ENCODE measurements at places on chromosomes 7 and 10. TPM values are rescaled to one million over a fixed set of nuclear protein-coding genes. Genes with fewer than 3 reads are reported as not detected.

The SORBS1 gene
- 50.7 TPM for total RNA-seq

- H3K4me3 ChIP-seq, result no peak overlapping the region
- DNase-seq, result no peak
- no peaks in the 10 kb centered on the region for H3K4me1 ChIP-seq
- H3K27me3 ChIP-seq, result no peaks in the 10 kb centered on the region
- no peaks in the 10 kb centered on the region for H3K36me3 ChIP-seq
These were observed 399.1 kb upstream of the AKR1E2 start for GRCh38 chr10:4426866-4427265.

The MGAM2 gene
- 0.61 TPM for total RNA-seq

GRCh38 chr10:70109064-70109729 is 23.4 kb downstream of the AIFM2 start:
- peaks cover 44% of the 10 kb centered on the region for H3K36me3 ChIP-seq
- H3K27ac ChIP-seq, result no peak overlapping the region
- H3K4me1 ChIP-seq, result no peaks in the 10 kb centered on the region
- no peak for DNase-seq
- no peak overlapping the region for H3K4me3 ChIP-seq
- H3K27me3 ChIP-seq, result no peaks in the 10 kb centered on the region

The LRRC18 gene
- 0.96 TPM for total RNA-seq

The TMEM130 gene
- total RNA-seq, result 20.0 TPM

The ITIH2 gene
- total RNA-seq, result 1.3 TPM

GRCh38 chr7:22983257-22983855 is 30.6 kb downstream of the HYCC1 start:
- H3K27ac ChIP-seq, result no peak overlapping the region
- no peak overlapping the region for H3K4me3 ChIP-seq
- no peaks in the 10 kb centered on the region for H3K4me1 ChIP-seq
- no peaks in the 10 kb centered on the region for H3K36me3 ChIP-seq

GRCh38 chr10:77609781-77610272 is 27.8 kb downstream of the KCNMA1 start:
- H3K4me3 ChIP-seq, result no peak overlapping the region
- H3K4me1 ChIP-seq, result no peaks in the 10 kb centered on the region
- H3K36me3 ChIP-seq, result no peaks in the 10 kb centered on the region
- H3K27me3 ChIP-seq, result no peaks in the 10 kb centered on the region

The AKR1D1 gene
- not detected for total RNA-seq

- no peak overlapping the region for H3K4me3 ChIP-seq
- DNase-seq, result no peak
- no peaks in the 10 kb centered on the region for H3K4me1 ChIP-seq
- H3K27ac ChIP-seq, result no peak overlapping the region
These were observed 73.4 kb downstream of the ARHGAP22 start for GRCh38 chr10:48531486-48531885.

GRCh38 chr10:86333826-86334487 is 32.6 kb downstream of the GRID1 start:
- no peaks in the 10 kb centered on the region for H3K27me3 ChIP-seq
- no peak overlapping the region for H3K27ac ChIP-seq
- no peaks in the 10 kb centered on the region for H3K36me3 ChIP-seq

DNA sequence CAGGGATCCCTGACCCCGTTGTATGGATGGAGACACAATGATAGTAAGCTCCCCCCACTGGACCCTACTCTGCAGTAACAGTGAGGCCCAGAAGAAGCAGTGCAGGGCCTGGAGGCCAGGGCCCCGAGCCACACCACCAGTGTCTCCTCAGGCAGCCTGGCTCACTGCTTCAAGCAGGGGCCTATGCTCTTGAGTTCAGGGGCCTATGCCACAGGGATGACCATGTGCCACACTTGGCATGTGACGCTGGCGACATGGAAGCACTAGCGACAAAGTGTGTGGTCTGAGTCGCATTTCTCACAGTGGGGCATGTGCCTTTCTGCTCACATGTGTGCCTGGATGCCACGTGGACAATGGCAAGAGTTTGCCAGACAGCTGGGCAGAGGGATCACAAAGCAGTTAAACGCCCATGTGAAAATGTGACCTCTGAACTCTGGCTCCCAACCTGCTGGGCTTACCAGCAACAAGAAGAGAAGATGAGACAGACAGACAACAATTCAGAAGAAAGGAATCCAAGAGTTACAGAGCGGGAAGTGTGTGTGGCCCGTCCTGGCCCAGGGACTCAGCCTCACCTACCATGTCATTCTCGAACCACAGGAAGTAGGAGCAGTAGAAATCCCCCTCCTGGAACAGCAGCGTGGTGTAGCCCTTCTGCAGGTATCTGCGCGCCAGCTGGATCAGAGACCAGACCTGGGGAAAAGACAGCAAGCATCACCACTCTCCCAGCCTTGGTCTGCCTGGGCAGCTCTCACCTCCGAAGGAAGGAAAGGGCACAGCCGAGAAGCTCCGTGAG is 4.7 kb upstream of the PYROXD2 start:
- H3K27me3 ChIP-seq, result no peaks in the 10 kb centered on the region
- no peak for DNase-seq
- H3K4me1 ChIP-seq, result peaks cover 11% of the 10 kb centered on the region
- no peak overlapping the region for H3K4me3 ChIP-seq
- H3K36me3 ChIP-seq, result peaks cover 72% of the 10 kb centered on the region

DNA sequence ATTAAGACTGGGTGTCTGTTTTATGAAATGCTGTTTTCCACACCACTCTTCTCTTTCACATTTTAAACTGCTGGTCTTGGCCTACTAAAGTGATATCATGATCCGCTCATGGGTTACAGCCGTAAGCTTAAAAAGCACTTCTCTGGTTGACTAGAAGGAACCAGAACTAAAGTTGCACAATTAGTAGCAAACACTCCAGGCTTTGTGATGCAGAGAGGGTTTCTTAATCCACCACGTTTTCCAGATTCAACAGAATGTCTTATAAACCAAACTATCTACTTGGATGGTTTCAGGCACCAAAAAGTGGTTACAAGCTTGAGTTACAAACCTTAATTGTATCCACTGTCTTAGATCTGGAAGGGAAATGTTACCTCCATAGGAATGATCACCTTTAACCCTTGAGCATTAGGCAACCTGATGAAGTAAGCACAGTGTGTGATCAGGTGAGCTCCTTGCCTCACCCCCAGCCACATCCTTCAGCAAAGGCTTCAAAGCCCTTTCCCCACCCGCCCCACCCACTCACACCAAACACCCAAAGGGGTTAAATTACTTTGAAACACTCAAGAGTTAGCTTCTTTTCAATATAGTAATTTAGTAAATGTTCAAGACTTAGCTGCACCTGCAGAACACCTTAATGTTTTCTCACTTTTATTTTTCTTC is 3.5 kb downstream of the ELMO1 start:
- H3K27ac ChIP-seq, result peak overlapping the region; percentile 96
- peaks cover 56% of the 10 kb centered on the region for H3K4me1 ChIP-seq
- H3K36me3 ChIP-seq, result no peaks in the 10 kb centered on the region

GRCh38 chr10:124299696-124300095 is 119.0 kb downstream of the OAT start:
- peak; percentile 31 for DNase-seq
- no peaks in the 10 kb centered on the region for H3K36me3 ChIP-seq
- no peaks in the 10 kb centered on the region for H3K27me3 ChIP-seq
- no peak overlapping the region for H3K4me3 ChIP-seq

- H3K36me3 ChIP-seq, result no peaks in the 10 kb centered on the region
- H3K27me3 ChIP-seq, result no peaks in the 10 kb centered on the region
- H3K4me1 ChIP-seq, result peaks cover 8% of the 10 kb centered on the region
- no peak overlapping the region for H3K4me3 ChIP-seq
- DNase-seq, result no peak
These were observed 14.4 kb downstream of the MYO1G start for GRCh38 chr7:44964384-44964830.

- no peaks in the 10 kb centered on the region for H3K4me1 ChIP-seq
- DNase-seq, result no peak
- no peak overlapping the region for H3K27ac ChIP-seq
- H3K4me3 ChIP-seq, result no peak overlapping the region
- no peaks in the 10 kb centered on the region for H3K36me3 ChIP-seq
These were observed 105.9 kb upstream of the LSM8 start for GRCh38 chr7:118078015-118078414.

The ANKRD2 gene
- 0.98 TPM for total RNA-seq

DNA sequence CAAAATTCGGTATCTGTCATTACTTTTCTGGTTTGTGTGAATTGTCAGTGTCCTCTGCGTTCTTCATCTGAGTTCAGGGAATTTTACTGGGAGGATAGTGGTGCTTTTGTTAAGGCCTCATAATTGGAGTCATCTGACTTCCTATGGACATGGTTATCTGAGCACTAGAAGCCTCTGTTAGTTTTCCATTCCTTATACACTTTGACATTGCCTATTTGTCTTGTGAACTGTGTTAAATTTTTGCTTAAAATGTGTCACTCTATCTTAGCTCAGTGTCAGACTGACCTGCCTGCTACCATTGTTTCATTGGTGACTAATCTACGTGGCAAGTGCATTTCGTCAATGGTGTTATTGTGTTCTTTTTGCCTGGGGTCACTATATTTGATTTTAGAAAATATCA is 253.3 kb downstream of the SEMA3A start:
- no peaks in the 10 kb centered on the region for H3K36me3 ChIP-seq
- no peaks in the 10 kb centered on the region for H3K4me1 ChIP-seq
- no peak overlapping the region for H3K4me3 ChIP-seq
- H3K27ac ChIP-seq, result no peak overlapping the region
- H3K27me3 ChIP-seq, result no peaks in the 10 kb centered on the region
- no peak for DNase-seq

DNA sequence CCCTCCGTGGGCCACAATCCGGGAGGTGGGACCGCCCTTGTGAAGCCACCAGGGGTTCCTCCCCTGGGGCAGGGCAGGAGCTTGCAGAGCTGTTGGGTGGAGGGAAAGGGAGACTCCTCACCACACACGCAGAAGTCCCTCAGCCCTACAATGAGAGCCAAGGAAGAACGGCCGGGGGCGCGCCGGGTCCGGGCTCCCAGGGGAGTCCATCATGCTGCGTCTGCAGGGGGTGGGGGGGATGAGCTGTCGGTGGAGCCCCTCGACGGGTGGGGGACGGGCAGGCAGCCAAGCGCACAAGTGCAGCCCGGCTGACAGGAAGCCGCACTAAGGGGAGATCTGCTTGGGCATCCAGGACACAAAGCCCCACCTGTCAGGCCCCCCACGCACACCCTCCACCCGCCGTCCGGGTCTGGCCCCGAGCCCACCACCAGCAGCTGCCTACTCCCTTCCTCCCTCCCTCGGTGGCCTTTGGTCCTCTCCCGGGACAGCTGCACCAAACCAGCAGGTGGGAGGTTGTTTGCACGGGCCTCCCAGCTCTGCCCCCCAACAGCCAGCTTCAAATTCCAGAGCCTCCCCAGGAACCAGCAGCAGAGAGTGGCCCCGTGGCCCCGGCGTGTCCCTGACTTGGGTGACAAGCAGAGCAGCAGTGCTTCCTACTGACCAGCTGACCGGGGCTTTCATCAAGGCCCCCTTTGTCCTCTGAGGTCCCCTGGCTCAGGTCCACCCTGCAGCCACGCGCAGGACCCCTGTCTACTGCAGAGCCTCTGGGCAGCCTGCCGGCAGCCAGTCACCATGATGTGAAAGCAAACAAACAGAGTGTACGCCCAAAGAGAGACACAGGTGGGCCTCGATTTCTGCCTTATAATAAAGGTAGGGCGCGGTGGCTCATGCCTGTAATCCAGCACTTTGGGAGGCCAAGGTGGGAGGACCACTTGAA is 50.3 kb downstream of the HIP1 start:
- peaks cover 8% of the 10 kb centered on the region for H3K4me1 ChIP-seq
- H3K27me3 ChIP-seq, result no peaks in the 10 kb centered on the region
- H3K4me3 ChIP-seq, result no peak overlapping the region
- no peak overlapping the region for H3K27ac ChIP-seq
- peak; percentile 62 for DNase-seq

The MEOX2 gene
- 21.9 TPM for total RNA-seq

- no peaks in the 10 kb centered on the region for H3K27me3 ChIP-seq
- peak overlapping the region; percentile 63 for H3K4me3 ChIP-seq
- H3K4me1 ChIP-seq, result peaks cover 4% of the 10 kb centered on the region
- DNase-seq, result peak; percentile 86
These were observed 121.6 kb upstream of the ZNF92 start for GRCh38 chr7:65251851-65252620.

DNA sequence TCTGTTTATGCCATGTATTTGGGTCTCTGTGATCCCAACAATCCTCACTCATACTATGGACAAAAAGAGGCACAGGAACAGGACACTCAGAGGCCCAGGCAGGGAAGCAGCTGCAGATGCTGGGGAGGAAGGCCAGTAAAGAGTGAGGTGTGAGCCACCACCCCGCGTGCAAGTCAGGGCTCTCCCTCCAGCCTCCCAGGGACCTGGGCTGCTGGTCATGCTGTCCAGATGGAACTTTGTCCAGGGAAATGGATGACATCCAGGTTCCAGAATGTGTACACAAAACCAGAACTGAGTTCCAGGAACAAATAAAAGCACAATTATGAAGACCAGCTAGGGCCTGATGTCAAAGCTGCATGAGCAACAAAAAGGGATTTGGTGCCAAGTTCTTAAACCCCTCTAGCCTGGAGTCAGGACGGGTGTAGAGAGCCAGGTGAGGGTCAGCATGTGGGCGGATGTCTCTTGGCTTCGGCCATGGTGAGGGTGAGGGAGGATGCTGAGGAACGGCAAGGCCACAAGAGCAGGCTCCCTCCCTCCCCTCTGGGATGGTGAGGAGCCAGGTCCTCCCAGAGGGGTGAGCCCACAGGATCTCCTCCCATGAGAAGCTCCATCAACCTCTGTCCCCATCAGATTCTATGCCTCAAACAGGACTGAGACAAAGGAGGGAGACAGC is 739.7 kb downstream of the PARD3 start:
- DNase-seq, result no peak
- no peak overlapping the region for H3K27ac ChIP-seq
- no peaks in the 10 kb centered on the region for H3K4me1 ChIP-seq
- H3K27me3 ChIP-seq, result no peaks in the 10 kb centered on the region
- no peaks in the 10 kb centered on the region for H3K36me3 ChIP-seq
- H3K4me3 ChIP-seq, result no peak overlapping the region

The MDFIC gene
- total RNA-seq, result 39.0 TPM

- H3K4me1 ChIP-seq, result no peaks in the 10 kb centered on the region
- no peak for DNase-seq
- H3K4me3 ChIP-seq, result no peak overlapping the region
- no peak overlapping the region for H3K27ac ChIP-seq
- H3K36me3 ChIP-seq, result no peaks in the 10 kb centered on the region
These were observed 28.1 kb upstream of the NPVF start for GRCh38 chr7:25256333-25256819.

GRCh38 chr10:79144351-79145173 is 75.8 kb downstream of the ZMIZ1 start:
- H3K27me3 ChIP-seq, result no peaks in the 10 kb centered on the region
- H3K4me3 ChIP-seq, result no peak overlapping the region
- H3K36me3 ChIP-seq, result peaks cover 14% of the 10 kb centered on the region
- peak overlapping the region; percentile 92 for H3K27ac ChIP-seq

Measured in upper lobe of right lung (tissue), 1 donor.